ENCODE measurements at places on chromosomes 16 and 17.

DNA sequence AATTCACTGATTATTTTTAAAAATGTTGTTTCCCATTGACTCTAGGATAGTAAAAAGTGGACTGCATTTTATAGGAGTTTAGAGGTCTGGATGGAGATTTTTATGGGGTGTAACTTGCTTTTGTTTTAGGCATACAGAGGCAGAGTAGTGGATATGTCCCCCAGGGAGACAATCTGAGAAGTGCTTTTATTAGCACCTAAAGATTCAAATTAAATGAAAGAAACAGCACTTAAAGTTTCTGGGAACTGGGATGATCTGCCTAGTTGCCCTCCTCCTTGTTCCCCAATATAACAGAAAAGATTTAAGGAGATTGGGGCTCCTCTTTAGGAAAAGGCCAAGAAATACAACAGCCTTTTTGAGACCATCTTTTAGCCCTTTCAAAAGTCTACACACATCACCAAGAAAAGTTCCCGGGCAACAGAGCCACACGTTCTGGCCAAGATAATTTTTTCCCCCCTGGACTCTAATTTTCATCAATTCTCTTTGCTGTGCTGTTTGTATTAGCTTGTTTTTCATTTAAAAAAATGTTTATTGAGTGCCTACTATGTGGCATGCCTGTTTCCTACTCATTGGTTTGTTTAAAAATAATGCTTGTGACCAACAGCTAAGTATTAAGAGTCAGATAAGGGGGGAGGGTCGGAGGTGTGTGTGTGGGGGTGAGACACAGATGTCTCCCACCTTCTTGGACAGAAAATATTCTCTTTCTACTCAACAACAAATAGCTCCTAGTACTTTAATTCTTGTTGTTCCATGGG lies 2.5 kb upstream of the IGF2BP1 start:
- no peak for DNase-seq

- DNase-seq: no peak
Observed at GRCh38 chr17:77129568-77130301, 11.0 kb upstream of the SEC14L1 start.

GRCh38 chr17:17782523-17783115 lies 54.2 kb downstream of the SREBF1 start:
- DNase-seq: no peak

DNA sequence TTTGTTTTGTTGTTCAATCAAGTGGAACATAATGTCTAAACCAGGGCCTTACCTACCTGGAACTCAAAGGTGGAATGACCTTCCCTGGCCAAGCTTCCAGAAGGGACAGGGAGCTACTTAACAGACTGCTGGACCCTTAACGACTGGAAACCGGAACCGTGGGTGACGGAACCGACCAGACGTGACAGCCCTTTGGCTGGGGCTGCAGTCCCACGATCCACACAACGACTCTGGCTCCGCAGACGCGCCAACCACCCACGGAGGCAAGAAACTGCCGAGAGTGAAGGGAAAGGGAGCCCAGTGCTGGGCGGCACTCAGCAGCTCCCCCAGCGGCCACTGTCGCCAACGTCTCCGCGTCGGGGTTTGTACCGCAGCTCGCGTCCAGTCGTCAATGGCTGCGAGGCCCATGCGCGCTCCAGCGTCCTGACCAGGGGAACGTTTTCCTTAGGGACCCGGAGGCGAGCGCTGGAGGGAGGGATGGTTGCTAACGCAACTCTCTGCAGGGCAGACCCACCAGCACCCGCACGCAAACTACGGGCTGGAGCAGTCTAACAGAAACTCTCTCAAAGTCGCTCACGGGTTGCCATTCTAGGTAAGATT lies 5.5 kb upstream of the KIF22 start:
- peak; percentile 77 for DNase-seq

DNA sequence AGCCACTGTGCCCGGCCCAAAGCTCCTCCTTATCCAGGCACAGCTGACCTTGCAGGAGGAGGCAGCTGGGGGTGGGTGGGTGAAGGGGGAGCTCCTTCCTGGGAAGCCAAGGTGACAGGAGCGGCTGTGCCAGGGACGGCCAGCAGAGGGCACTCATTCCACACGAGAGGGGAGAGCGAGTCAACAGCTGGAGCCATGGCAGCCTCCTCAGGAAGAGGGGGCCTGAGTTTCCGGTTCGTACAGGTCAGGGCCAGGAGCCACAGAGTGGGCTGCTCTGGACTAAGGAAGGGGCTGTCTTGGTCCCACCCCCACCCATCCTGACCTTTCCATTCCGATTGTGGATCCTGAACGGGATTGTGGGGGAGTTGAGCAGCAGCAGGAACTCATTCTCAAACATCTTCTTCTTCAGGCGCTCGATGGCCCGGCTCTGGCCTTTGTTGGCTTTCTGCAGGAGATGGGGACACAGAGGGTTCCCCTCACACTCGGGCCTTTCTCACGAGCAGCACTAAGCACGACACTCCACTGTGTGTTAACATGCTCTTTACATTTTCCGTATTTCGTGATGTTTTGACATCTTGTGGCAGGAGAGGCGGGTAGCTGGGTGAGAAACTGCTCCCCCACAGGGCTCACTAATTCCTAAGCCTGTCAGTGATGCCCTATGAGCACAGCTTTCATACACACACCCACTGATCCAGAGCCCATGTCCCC lies 61.6 kb downstream of the TIMM22 start:
- peak; percentile 81 for DNase-seq

- peak; percentile 74 for DNase-seq
Observed at GRCh38 chr16:48611329-48612137, 1.6 kb upstream of the N4BP1 start.

DNA sequence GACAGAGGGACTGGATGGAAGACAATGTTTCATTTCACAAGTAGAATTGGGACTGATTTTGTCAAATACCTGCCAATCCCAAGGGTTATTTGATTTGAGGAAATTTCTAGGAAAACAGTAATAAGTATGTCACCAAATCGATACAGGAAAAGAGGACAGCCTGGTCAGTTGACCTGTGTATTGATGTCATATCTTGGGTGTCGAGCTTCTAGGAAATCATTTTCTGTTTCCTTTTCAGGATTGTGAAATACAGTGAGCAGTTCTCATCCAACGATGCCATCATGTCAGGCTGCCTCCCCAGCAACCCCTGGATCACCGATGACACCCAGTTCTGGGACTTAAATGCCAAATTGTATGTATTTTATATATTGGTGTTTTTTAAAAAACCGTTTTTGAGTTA lies 56.1 kb downstream of the RGS9 start:
- peak; percentile 90 for DNase-seq

DNA sequence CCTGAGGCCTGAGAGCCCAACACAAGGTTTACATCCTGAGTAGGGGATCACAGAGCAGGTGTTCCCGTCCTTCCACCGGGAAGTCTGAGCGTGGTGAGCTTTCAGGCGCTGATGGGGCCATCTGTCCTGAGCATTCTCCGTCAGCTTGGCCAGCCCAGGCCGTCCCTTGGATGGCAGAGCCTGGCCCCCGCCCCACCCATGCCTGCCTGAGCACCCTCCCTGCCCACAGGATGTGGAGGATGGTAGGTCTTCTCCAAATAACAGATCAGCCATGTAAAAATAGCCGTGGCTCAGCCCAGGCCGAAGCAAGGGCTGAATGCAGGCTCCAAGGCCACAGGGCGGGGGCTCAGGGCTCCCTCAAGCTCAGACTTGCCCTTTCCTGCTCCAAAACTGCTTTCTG lies 20.2 kb downstream of the SPNS2 start:
- DNase-seq: no peak

DNA sequence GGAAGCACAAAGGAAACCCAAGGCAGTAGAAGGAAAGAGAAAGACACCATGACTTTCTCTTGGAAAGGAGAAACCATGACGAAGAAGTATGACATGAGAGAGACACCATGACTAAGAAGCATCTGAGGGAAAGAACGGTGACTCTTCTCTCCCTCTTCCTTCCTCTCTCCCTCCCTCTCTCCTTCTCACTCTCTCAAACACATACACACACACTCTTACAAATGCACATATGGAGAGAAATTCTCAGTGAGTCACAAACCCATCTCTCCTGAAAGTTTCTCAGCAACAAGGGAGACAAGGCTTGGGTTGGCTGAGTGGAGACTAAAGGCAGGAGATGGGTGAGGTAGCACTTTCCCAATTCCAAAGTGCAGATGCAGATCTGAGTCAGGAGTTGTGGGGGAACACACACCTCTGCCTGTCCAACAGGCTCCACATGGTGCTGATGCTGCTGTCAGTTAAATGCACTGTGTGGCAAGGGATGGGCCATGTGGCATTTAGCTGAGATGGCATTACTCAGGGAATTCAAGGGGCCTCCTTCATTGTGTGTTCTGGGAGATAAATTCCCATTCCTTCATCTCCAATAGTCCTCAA lies 336.7 kb upstream of the C16orf82 start:
- DNase-seq: no peak

- DNase-seq: no peak
Observed at GRCh38 chr17:41328207-41328606, 12.7 kb upstream of the KRTAP17-1 start.

- no peak for DNase-seq
Observed at GRCh38 chr17:45985447-45985846, 13.6 kb upstream of the STH start.

GRCh38 chr16:17457997-17458396 lies 12.8 kb downstream of the XYLT1 start:
- DNase-seq: no peak

GRCh38 chr17:76826330-76827068 lies 41.7 kb upstream of the MGAT5B start:
- DNase-seq: no peak

- peak; percentile 48 for DNase-seq
Observed at GRCh38 chr17:15436473-15437302, 30.7 kb downstream of the CDRT4 start.

- no peak for DNase-seq
Observed at GRCh38 chr17:44268709-44269534, 987 bp upstream of the SLC4A1 start.

DNA sequence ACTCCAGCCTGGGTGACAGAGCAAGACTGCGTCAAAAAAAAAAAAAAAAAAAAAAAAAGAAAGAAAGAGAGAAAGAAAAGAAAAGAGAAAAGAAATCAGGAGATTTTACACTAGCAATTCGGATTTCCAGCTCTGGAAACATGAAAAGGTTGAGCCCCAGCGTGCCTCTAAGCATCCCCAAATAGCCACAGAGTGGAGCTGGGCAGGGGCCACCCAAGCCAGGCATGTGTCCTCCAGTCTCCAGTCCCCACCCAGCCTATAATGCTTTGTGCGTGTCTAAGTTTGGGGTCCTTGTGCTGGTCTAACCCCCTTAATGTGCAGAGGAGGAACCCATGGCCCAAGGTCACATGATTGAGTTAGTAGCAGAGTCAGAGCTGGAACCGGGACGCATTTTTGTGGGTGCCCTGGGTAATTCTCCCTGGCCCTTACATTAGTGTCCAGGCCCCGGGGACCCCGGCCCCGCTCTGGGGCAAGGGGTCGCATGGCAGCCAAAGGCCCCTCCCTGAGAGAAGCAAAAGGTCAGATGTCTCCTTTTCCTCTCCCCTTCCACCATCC lies 19.9 kb downstream of the ADAM11 start:
- DNase-seq: no peak

DNA sequence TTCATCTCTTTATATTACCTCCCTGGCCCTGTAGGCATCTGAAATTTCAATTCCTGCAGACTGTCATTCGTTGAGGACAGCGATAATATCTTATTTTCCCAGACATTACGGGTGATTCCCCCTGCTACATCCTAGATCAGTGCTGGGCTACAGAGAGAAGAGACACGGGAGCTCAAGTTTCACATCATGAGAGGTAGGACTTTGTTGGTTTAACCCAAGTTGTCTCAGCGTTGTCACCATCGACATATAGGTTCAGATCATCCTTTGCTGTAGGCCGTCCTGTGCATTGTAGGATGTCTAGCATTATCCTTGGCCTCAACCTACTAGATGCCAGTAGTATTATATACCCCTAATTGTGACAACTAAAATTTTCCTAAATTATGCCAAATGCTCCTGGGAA lies 19.3 kb downstream of the MT1X start:
- no peak for DNase-seq

- no peak for DNase-seq
Observed at GRCh38 chr16:85751698-85752501, 1.0 kb upstream of the C16orf74 start.

DNA sequence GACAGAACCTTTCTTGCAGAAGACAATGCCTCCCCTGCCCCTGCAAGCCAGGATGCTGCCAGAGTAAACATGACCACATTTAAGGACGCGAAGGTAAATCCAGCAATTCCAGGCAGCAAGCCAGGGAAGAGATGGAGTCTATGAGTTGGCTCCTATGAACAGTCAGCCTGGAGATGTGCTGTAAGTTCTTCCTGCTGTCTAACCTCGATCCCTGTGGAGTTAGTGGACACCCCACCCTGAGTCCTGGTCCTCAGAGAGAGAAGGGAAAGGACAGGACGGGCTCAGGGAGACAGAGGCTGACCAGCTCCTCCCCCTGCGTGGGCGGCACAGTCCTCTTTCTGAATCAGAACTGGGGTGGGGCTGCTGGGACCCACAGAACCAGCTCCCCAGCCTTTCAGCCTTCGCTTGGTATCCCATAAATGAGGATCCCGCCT lies 24.9 kb downstream of the CDC42EP4 start:
- DNase-seq: no peak

- no peak for DNase-seq
Observed at GRCh38 chr16:73473713-73474112, 425.8 kb upstream of the ZFHX3 start.

DNA sequence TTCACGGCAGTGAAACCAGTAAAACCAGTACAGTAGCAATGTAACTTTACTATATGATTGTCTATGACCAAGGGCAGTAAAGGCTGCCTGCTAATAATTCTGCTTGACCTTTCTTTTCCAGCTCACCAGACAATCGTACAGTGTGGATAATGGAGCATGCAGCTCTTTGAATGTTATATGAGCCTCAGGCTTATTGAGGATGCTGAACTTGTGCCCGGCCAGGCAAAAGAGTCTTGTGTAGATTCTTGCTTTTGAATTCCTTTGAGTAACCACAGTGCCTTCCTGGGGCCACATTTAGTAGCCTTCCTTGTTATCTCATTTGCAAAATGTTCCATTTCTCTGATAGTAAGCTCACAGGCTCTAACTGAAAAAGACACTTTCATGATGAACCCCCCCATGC lies 131.8 kb downstream of the CDH11 start:
- DNase-seq: no peak

DNA sequence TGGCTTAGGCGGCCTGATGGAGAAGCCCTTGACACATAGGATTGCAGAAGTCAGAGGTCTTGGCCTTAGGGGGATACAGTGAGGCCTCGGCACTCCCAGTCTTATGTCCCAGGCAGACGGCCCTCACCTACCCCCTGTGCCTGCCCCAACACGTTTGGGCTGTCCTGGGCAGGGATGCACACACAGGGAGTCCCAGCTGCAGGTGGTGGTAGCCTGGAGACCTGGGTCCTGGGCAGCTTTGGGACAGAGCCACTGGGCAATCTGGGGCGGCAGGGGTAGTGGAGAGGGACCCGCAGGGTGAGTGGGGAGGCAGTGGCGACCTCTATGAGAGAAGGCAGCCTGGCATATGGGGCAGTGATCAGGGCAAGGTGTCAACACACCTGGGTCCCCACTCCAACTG lies 48.3 kb downstream of the SDK2 start:
- no peak for DNase-seq

- DNase-seq: no peak
Observed at GRCh38 chr16:9670033-9670432, 512.2 kb downstream of the GRIN2A start.

- DNase-seq: no peak
Observed at GRCh38 chr17:17485420-17485819, 8.6 kb downstream of the MED9 start.

- no peak for DNase-seq
Observed at GRCh38 chr16:58577141-58577540, 52.5 kb downstream of the CNOT1 start.

GRCh38 chr17:60506312-60506711 lies 19.7 kb downstream of the APPBP2 start:
- DNase-seq: peak; percentile 42

- DNase-seq: no peak
Observed at GRCh38 chr17:61595418-61596186, 4.6 kb upstream of the NACA2 start.

GRCh38 chr16:25693631-25694030 lies 1.9 kb downstream of the HS3ST4 start:
- DNase-seq: no peak

Measured in suppressor macrophage treated with lipopolysaccharide for 4 hours (primary cell).